ENCODE measurements at places on chromosomes 1 and 21.
A peak's percentile ranks its signal among the peaks of the same experiment; 100 is the strongest.

DNA sequence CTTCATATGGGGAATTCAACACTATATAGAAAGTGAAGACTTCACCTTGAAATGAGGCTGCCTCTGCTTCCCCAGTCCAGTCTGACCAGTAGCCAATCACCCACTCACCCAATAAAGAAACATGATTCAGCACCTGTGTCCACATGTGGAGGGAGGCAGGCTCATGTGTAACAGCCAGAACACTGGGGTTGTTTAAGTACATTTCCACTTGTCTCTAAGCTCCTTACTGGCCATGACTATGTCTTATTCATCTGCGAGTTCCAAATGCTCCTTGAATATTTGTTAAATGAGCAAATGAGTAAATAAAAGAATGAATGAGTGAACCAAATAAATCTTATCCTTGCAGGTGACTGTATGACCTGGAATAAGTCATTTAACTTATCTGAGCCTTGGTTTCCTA, 100.1 kb downstream of the BRINP2 start:
- no peak for DNase-seq

GRCh38 chr1:33599516-33600115, 127.2 kb downstream of the ZSCAN20 start:
- DNase-seq = no peak

DNA sequence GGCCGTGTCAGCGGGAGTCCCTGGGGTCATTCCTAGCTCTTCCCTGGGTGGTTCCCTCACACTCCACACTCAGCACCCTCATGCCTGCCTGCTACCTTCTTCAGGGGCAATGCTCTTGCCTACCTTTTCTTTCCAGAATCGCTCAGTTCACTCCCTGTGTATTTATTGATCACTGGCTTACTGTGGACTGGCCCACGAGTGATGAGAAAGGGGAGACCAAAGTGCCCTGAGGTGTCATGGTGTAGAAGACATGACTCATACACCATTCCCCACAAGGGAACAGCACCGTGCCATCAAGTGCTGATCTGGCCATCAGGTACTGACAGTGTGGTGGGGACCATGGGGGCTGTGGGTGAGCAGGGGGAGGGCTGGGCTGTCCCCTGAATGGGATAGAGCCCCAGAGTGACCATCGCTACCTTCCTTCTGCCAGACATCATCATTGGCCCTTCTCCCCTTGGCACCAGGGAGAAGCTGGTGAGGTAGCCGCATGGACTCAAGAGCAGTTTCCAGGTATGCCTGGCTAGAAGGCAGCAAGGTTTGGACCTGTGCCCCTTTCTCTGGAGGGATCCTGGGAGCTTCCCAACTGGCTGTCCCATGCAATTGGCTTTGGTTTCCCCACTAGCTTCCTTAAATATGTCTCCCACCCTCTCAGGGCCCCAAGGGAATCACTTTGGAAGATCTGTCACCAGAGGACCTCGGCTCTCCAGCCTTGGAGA, 17.2 kb upstream of the LRRN2 start:
- no peak for DNase-seq

GRCh38 chr1:207077470-207078377, 10.9 kb upstream of the C4BPB start:
- DNase-seq = peak; percentile 51

DNA sequence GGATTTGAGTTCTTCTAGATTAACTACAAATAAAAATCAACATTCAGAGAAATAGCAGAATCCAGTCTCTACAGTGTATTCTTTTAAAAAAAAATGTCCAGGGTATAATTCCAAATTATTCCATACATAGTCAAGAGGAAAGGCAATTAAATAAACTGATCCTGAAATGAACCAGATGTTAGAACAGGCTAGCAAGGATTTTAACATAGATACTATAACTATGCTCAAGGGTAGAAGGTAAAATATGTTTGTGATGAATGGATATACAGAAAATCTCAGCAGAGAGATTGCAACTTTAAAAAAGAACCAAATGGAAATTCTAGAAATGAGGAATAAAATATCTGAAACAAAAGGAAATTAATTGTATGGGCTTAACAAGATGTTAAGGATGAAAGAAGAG, 32.4 kb downstream of the CYYR1 start:
- DNase-seq = no peak

- DNase-seq = no peak
Measured at GRCh38 chr1:248871837-248872401, 13.0 kb upstream of the ZNF692 start.

- DNase-seq = no peak
Measured at GRCh38 chr1:3290915-3291314, 163.6 kb upstream of the ARHGEF16 start.
